ENCODE measurements at places on chromosomes 16 and 17.

DNA sequence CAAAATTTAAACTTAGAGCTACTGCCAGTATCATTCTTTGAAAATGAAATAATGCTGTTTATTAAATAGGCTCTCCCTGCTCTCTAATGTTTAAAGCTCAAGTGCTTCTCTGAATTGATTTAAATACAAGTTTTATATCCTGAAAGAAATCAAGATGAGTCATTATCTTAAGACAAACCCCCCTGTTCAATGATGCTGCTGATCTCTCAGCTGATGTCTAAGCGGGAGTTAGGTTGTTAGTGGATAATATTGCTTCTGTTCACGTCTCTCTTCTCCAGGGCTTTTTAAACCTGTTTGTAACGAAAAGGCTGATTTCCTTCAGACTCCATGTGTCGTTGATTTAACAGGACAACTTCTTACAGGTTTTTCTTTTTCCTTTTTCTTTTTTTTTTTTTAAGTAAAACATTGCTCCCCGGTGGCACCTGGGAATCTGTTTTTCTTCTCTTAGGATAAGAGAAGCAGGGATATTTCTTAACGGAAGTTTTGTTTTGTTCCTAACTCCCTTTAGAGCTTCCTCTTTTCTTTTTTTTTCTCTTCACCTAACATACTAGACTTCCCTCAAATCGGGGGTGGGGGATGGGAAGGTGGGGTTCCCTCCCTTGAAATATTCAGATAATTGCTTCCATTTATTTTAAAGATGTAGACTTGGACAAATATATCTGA is 807 bp upstream of the LYRM9 start:
- DNase-seq, result no peak

DNA sequence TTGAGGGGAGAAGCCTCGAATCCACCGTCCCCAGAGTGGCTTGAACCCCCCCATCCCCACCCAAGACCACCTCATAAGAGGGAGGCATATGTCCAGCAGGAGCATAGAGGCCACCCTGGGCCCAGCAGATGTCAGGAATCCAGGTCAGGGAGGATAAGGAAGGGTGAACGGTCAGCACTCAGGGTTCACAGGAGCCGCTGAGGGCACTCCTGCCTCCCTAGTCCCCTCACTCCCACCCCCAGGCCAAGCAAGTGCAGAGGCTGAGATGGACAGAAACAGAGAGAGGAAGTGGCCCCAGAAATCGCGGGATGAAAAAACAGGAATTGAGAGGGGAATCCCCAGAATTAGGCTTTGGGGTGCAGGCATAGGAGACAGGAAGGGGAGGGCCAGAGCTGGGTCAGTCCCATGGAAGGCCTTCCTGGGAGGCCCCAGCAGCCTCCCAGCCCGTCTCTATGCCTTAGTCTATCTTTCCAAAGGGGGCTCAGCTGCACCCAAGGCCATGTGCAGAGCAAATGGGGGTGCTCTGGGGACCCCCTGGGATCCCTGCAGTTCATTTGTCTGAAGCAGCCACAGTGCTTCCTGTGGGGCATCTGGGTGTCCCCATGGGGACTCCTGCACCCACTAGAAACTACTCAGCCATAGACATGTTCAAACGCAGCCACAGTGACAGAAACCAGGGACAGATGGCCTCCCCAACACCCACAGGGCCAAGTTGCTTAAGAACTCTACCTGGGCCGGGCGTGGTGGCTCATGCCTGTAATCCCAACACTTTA is 1.7 kb downstream of the CMTM3 start:
- no peak for DNase-seq

DNA sequence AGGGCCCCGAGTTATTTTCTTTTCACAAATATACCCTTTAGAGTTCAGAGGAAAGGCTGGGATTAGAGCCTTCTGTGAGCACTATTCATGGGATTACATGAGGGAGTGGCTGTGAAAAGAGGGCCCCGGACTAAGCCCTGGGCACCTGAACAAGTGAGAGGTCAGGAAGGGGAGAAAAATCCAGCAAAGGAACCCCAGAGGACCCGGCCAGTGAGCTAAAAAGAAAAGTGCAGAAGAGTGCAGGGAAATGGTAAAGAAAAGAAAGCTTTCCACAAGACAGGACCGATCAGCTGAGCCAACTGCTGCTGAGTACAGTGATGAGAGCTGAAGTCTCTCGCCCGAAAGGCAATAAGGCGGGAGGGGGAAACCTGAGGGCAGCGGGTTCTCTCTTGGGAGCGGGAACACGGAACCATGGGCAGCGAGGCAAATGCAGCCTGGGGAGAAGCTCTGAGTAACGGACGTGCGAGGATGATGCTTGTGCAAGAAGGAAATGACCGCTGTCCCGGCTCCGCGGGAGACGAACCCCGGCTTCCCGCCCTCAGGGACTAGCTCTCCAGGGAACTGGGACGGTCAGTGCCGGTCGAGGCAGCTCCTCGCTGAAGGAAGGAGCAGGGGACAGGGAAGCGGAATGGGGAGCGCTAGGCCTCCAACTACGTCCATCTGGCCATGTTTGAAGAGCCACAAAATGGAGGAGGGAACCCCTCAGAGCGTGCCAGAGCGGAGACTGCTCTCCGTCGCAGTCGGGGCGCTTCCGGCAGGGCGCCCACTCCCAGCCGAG is 665 bp upstream of the ALDH3A2 start:
- DNase-seq, result peak; percentile 6

DNA sequence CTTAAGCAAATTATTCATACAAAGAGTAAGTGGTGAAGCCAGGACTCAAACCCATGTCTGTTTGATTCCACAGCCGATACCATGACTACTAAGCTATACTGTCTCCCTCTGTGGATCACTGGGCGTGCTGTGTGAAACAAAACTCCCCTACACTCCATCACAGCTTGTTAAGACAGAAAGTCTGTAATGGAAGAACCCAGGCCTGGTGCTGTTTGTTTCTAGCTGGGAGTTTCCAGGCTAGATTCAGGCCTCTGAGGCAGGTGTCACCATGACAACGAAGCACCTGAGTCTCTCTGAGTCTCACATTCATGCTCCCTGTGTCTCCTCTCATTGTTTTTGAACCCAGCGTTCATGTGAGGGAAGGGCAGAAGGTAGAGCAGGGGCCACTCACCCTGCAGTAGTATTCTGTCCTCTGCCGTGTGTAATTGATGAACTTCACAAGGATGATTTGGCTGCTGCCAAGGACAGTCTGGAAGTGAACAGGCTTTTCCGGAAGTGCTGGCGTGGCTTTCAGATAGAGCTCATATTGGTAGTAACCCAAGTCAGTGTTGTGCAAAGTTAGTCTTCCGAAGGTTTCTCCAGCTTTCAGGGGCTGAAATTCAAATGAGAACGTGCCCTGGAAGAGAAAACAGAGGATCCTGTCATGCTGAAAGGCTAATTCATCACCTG is 8.6 kb upstream of the VAC14 start:
- no peak for DNase-seq

DNA sequence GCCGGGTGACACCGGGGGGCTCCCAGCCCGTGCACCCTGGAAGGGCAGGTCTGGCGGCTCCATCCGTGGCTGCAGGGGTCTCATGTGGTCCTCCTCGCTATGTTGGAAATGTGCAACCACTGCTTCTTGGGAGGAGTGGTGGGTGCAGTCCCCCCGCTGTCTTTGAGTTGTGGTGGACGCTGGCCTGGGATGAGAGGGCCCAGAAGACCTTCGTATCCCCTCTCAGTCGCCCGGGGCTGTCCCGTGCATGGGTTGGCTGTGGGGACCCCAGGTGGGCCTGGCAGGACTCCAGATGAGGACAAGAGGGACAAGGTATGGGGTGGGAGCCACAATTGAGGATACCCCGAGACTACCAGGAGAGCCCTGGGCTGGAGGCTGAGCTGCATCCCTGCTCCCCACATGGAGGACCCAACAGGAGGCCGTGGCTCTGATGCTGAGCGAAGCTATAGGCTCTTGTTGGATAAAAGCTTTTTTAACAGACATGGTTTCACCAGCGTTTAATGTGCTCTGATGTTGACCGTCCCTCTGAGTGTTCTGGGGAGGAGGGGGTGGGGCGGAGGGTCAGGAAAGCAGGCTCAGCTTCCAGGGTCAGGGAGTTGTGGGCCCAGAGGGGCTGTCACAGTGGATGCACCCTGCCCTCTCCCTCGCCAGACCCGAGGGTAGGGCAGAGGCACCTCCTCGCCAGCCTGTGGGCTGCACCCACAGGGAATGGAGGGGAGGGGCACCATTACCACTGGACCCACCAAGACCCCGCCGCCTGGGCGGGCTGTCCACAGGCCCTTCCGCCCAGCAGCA is 5.4 kb downstream of the SPATA2L start:
- no peak for DNase-seq

GRCh38 chr16:78353640-78354275 is 254.3 kb downstream of the WWOX start:
- no peak for DNase-seq

- no peak for DNase-seq
Measured at GRCh38 chr17:75335315-75335714, 46.1 kb upstream of the SLC25A19 start.

All from T-cell (primary cell).